Lung microvascular endothelial cell (primary cell): ENCODE measurements at places on chromosomes 7 and 10. TPM values are rescaled to one million over a fixed set of nuclear protein-coding genes. Genes with fewer than 3 reads are reported as not detected.

DNA sequence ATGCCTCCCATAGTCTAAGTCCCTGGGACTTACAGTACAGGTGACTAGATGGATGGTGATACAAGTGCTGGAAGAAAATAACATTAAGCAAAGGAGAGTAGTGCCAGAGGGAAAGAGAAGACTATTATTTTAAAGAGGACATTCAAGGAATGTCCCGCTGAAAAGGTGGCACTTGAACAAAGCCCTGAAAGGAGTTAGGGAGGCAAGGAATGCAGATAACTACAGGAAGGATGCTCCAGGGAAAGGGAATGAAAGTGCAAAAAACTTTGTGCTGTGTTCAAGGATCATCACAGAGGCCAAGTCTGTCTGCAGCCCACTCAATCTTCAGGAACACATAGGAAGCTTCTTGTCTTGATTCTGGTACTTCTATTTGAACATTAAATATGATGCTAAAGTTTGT is 14.9 kb downstream of the ANKMY2 start:
- DNase-seq = no peak

GRCh38 chr10:86849181-86849894 is 92.9 kb downstream of the BMPR1A start:
- no peak for DNase-seq

GRCh38 chr7:55441774-55442522 is 76.8 kb downstream of the LANCL2 start:
- no peak for DNase-seq

DNA sequence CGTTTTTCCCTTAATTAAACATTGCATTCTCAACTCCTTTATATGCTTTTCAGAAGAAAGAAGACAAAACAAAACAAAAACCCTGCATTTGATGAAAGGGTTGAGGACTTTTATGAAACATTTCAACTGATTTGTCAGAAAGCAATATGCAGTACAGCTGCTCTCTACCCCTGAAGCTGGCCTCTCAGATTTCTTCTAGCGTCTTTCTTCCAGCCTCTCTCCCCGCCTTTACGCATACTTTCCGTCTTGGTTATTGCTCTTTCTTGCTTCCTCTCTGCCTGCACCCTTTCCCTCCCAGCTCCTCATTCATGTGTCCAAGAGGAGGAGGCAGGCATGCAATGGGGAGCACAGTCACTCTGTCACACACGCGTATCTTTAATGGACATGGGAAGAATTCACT is 91.0 kb upstream of the COL1A2 start:
- DNase-seq = no peak

- DNase-seq = no peak
Observed at GRCh38 chr7:73700069-73700423, 16.6 kb downstream of the BUD23 start.

FFAR4 gene
- total RNA-seq = not detected in 2 replicates

GRCh38 chr7:157633465-157634185 is 296.8 kb downstream of the DNAJB6 start:
- DNase-seq = no peak

GRCh38 chr10:102457591-102458150 is 6.3 kb upstream of the C10orf95 start:
- DNase-seq = no peak

- no peak for DNase-seq
Observed at GRCh38 chr7:157388301-157388700, 51.5 kb downstream of the DNAJB6 start.

DNA sequence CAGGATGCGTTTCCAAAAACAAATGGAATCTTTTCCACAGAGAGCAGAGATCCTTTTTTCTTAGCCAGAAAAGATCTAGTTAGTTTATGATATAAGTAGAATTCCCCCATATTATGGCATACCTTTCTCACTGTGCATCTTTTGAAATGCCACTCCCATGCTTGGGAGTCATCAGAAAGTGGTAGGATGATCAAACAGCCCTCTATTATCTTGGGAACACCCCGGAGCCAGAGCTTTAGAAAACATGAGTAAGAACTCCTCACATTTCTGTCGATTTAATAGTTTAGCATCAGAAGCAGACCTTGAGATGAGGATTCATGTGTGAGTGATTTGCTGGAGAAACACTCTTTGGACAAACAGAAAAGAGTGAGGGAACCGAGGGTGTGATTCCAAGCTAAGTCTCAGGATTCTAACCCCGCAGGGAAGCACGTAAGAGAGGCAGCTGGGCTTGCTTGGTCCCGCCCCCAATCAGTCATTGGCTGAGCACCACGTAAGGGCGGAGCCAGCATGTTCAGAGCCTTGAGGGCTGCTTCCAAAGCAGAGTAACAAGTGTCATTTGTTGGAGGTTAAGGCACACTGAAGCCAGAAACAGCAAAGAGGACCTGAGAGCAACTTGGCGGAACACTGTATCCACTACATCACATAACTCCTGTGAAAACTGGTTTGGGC is 43.7 kb upstream of the NXPH1 start:
- peak; percentile 22 for DNase-seq

PON1 gene
- not detected in 2 replicates for total RNA-seq

- DNase-seq = no peak
Observed at GRCh38 chr7:105353752-105354328, 34.9 kb downstream of the SRPK2 start.

GRCh38 chr7:131546126-131546525 is 10.3 kb downstream of the PODXL start:
- DNase-seq = peak; percentile 60

PAPSS2 gene
- total RNA-seq = 54.0 and 140 TPM in 2 replicates

- no peak for DNase-seq
Observed at GRCh38 chr10:123011987-123012386, 3.2 kb downstream of the ACADSB start.

H2BK1 gene
- total RNA-seq = not detected in 2 replicates

DNA sequence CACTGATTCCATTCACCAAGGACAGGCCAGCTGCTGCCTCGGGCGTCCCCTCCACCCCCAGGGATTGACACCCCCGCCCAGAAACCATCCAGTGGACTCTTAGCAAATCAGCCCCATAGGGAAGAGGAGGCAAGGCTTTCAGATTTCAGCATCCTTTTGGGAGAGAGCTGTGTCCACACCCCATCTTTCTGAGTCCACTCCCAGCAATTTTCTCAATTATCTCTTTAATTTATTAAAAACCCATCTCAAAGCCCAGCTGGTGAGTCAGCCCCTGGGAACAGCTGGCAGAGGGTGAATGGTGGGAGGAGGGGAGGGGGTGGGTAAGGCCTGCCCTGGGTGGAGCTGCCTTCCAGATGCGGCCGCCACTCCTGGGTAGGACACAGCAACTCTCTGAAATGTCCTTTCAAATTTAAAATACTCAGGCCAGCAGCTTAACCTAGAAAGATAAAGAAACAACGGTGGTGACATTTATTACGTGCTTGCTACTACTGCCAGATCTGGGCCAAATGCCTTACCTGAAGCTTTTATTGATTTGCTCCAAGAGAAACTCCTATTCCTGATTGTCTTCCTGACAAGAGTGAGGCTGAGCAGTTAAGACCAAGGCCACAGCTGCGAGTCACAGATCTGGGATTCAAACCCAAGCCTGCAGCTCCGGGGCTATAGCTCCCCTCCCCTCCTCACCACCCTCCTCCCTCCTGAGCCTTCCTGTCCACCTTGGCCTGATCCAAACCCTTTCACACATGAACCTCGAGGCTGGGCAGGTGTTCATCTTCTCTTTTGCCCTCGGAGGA is 120.4 kb downstream of the RGS10 start:
- DNase-seq = no peak

PURB gene
- 12.0 and 14.7 TPM in 2 replicates for total RNA-seq

PHYHIPL gene
- not detected in 2 replicates for total RNA-seq

DNA sequence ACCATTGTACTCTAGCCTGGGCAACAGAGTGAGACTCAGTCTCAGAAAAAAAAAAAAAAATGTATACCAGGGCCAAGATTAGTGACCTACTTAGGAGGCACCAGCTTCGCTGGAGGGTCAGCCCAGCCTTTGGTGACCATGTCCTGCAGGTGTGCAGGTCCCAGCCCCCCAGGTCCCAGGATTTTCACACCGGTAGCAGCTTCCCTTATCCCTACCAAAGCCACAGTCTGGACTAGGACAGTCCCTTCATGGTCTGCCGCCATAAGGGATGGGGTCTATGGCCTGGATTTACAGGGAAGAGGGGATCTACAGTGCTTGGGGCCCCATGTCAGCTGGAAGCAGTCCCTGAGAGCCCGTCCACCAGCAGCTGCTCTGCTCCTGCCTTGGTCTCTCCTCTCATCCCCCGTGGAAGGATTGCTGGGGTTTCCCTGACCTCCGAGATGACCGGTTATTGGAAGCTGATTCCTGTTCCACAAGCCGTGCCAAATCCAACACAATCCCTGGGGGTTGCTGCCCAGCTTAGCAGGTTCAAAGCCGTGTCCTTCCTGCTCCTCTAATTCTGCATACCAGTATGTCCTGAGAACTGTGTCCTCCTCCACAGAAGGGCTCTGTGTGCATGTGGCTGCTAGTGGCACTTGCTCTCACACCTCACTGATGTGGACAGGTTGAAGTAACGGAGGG is 11.0 kb upstream of the NDUFB2 start:
- DNase-seq = peak; percentile 93

- DNase-seq = no peak
Observed at GRCh38 chr7:95589031-95589430, 7.3 kb downstream of the PDK4 start.

ANKIB1 gene
- 17.7 and 25.2 TPM in 2 replicates for total RNA-seq

DNA sequence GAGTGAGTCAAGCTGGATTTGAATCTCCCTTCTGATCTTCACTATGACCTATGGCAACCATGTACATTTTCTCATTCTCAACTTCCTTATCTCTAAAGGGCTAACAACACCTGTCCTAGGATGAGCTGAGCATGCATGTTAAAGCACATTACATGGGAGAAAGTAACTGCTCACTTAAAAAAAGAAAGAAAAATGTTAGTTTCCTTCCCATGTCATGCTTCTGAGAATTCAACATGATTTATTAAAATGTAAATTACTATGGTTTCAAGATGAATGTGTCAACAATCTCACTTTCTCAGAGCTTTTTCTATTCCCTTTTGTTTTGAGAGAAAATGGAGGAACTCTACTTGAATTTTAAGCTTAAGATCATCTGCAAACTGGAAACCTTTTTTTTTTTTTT is 295.3 kb downstream of the SKIDA1 start:
- no peak for DNase-seq

- DNase-seq = no peak
Observed at GRCh38 chr7:151395036-151395367, 14.8 kb downstream of the WDR86 start.

GRCh38 chr7:117859246-117859812 is 13.9 kb downstream of the CTTNBP2 start:
- DNase-seq = no peak

- DNase-seq = no peak
Observed at GRCh38 chr7:84624927-84625326, 430.3 kb upstream of the SEMA3A start.

DNA sequence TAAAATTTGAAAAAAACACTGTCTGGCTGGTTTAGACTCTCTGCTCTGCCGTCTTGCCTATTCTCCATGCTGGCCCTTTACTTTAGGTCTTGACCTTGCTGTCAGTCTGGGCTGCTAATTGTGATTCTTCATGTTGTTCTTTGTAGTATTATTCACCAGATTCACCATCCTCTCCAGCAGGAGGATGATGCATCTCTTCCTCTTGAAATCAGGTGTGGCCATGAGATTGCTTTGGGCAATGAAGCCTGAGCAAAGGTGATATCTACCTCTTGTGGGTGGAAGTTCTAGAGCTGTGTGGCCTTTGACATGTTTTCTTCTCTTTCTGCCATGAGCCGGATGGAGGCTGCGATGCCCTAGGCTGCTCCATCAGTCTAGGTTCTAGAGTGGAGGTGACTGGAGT is 51.3 kb upstream of the ITPRID1 start:
- no peak for DNase-seq

GRCh38 chr7:88969167-88969566 is 173.6 kb upstream of the TEX47 start:
- no peak for DNase-seq

- no peak for DNase-seq
Observed at GRCh38 chr10:126476246-126476645, 88.0 kb upstream of the ADAM12 start.

STEAP2 gene
- under 0.01 and 2.0 TPM in 2 replicates for total RNA-seq

GRCh38 chr7:135745703-135746312 is 2.8 kb downstream of the FAM180A start:
- peak; percentile 80 for DNase-seq

DNA sequence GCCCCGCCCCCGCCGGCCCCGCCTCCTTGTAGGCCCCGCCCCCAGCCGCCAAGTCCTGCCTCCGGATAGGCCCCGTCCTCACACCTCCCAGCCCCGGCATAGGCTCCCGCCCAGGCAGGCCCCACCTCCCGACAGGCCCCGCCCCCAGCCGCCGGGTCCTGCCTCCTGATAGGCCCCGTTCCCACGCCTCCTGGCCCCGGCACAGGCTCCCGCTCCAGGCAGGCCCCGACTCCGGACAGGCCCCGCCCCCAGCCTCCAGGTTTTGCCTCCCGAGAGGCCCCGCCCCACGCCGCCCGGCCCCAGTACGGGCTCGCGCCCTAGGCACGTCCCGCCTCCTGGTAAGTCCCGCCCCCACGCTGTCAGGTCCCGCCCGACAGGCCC is 232 bp upstream of the MICALL2 start:
- peak; percentile 99 for DNase-seq

DNA sequence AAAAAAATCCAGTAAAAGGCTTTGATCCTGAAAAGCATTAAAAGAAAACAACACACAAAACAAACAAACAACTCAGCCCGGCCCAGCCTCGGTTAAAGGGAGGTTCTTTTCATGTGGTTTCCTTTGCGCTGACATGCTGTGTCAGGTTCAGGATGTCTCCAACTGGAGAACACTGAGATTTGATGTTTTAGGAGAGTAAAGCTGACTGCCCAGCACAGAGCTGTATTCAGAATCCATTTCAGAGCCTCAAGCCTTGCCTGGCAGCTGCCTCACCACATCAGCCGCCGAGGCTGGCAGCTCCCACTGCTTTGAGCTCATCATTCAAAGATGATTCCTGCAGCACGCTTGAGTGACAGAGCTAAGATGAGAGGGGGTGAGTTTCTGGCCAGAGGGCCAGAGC is 205.8 kb upstream of the LYZL1 start:
- DNase-seq = no peak

ITIH2 gene
- not detected in 2 replicates for total RNA-seq

GRCh38 chr7:40526951-40527715 is 392.3 kb downstream of the SUGCT start:
- DNase-seq = no peak

- no peak for DNase-seq
Observed at GRCh38 chr7:47488969-47489342, 93.0 kb downstream of the TNS3 start.

SFRP5 gene
- total RNA-seq = not detected in 2 replicates
